ENCODE measurements at places on chromosomes 16 and 17.

- DNase-seq = no peak
These were observed 43.4 kb downstream of the FBXL20 start for GRCh38 chr17:39357986-39358385.

GRCh38 chr16:72530434-72530833, 358.5 kb upstream of the PMFBP1 start:
- DNase-seq = no peak

- DNase-seq = no peak
These were observed 33.8 kb upstream of the CLEC18A start for GRCh38 chr16:69917311-69917710.

DNA sequence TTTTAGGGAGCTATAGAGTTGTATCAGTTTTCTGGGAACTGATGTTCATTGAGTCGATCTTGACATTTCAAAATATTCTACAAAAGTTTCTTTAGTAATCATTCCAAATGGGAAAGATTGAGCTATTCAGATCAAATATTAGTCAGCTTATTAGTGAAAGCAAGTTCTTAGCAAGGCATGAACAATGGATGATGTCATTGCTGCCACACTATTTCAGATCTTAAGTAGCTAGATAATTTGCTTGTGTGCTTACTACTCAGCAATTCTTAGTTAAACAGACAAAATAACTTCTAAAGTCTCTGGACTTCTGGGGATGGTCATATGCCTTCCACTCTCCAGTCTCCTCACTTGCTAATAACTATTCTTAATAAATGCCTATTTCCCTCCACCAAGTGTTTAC, 69.0 kb upstream of the CDH8 start:
- DNase-seq = no peak

DNA sequence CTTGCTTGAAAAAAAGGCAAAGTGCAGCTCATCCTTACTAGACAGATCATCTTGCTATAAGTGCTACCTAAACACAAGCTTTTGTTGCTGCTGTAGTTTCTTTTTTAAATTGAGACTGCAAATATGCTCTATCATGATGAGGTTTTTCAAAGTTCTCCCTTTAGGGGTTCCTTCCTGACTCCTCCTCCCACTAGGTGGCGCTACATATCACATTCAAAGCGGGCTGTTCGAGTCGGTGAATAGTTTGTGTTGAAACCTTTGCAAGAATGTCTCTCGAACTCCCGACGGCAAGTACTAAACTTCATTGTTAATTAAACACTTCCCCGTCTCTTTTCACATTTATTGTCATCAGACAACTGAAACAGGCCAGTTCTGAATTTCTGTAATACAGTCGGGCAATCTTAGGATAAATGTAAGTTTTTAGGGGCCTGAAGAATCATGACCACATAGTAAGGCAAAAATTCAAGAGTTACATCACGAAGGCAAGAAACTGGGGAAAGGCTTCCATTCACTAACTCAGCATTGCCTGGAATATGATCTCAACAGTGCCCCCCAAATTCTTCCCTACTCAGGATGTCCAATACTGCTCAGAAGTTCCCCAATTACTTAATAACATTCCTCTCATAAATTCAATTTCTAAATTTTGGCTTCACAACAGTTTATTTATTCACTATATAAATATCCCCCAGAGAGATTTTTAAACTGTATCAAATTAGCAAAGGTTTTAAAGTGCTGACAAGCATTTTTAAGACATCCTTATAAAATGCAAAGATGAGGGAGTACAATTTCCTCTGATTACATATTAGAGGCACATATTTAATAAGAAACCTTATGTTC, 6.7 kb downstream of the HS3ST3A1 start:
- DNase-seq = peak; percentile 73

- DNase-seq = peak; percentile 31
These were observed 2.3 kb downstream of the NGFR start for GRCh38 chr17:49497148-49498028.

DNA sequence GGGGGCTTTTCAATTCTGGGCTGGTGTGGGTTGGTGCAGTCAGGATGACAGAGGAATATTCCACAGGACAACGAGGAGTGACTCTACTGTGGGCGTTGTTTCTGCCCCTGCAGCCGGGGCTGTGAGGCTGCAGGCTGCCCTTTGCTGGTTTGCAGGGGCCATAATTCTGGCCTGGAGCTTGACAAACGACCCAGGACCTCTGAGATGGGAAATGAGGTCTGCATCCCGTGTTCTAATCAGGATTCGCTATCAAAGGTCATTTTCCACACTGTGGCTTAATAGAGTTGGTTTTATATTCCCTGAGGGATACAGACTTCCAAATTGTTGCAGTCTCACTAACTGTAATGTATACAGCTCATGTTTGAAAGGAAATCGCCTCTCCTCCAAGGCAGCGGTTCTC, 180.9 kb downstream of the RPTOR start:
- DNase-seq = no peak

DNA sequence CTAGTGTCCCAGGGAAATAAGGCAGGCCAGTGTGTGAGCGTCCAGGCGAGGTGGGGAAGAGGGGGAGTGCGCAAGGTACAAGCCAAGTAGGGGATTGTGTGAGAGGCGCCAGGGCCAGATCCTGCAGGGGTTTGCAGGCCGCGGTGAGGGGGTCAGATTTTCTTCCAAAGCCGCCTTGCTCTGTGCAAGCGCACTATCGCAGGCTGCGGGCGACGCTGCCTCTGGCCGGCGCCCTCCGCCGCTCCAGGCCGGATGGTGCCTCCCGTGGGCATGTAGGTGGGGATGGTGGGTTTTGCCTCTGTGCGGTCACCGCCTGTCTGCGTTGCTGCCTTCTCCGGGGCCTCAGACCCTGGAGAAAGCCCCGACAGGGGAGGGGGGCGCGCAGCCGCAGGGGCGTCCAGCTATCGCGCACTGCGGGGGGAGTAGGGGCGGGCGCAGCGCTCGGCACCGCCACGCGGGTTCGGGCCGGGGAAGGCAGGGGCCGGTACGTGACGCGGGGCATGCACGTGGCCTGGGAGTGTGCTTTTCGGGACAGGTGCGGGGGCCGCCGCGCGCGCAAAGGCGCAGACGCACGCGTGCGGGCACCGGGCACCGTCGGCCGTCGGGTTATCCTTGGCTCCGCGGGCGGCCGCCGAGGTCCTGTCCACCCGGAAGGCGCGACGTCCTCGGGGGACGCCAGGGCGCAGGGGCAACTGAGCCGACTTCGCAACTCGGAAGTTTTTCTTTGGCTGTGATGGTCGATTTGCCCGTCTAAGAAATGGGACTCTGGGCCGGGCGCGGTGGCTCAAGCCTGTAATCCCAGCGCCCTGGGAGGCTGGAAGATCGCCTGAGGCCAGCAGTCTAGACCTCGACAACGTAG, 1.1 kb upstream of the HAPSTR1 start:
- DNase-seq = peak; percentile 59

DNA sequence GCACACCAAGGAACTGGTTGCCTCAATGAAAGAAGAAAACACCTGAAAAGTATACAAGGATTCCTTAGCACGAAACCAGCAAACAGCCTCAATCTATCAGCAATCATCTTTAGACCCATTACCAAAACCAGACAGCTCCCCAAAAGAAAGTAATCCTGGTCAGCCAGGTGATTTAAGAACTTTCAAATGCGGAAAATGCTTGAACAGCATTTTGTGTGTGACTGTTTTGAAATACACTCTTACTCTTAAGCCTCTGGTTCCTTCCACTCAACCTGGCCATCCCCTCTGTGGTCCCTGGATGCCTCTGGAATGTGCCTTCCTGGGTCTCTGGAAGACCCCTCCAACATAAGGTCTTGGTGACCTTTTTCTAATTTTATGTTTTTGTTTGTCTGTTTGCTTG, 70.5 kb upstream of the NOG start:
- no peak for DNase-seq

- DNase-seq = no peak
These were observed 626.6 kb upstream of the SOX9 start for GRCh38 chr17:71494062-71494855.

DNA sequence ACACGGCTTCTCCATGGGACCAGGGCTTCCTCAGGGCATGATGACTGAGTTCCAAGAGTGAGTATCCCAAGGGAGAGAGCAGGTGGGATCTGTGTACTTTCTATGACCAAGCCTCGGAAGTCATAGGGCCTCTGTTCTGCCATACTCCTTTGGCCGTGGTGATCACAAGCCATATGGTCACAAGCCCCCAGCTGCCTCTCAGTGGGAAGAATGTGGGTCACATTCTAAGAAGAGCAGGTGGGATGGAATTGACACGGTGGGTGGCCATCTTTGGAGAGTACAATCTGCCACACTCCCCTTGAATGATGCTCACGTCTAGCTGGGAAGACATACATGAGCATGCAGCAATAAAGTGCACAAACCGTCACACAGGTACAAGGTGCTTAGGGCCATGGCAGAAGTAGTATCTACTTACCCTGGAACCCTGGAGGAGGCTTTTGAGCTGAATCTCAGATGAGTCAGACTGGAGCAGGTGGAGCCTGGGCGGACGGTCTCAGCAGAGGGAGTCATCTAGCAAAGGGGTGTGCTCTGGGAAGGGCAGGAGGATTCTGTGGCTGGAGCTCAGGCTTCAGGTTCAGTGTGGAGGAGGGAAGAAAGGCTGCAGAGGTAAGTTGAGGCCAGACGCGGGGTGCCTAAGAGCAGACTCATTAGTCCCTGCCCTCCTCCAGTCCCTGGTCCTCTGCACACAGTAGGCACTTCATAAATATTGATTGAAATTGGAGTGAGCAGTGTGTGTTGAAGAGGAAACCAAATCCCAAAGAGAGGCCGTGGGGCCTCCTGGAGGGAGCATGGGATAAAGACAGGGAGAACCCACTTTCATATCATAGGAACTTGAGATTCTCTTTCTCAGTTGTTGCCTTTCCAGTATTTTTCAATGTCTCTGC, 26.6 kb downstream of the GOSR2 start:
- no peak for DNase-seq

- DNase-seq = no peak
These were observed 11.8 kb upstream of the KAT7 start for GRCh38 chr17:49776551-49777300.

GRCh38 chr16:79797486-79797885, 196.9 kb upstream of the MAF start:
- DNase-seq = no peak

- no peak for DNase-seq
These were observed 2.5 kb upstream of the PRR29 start for GRCh38 chr17:63995626-63996025.

DNA sequence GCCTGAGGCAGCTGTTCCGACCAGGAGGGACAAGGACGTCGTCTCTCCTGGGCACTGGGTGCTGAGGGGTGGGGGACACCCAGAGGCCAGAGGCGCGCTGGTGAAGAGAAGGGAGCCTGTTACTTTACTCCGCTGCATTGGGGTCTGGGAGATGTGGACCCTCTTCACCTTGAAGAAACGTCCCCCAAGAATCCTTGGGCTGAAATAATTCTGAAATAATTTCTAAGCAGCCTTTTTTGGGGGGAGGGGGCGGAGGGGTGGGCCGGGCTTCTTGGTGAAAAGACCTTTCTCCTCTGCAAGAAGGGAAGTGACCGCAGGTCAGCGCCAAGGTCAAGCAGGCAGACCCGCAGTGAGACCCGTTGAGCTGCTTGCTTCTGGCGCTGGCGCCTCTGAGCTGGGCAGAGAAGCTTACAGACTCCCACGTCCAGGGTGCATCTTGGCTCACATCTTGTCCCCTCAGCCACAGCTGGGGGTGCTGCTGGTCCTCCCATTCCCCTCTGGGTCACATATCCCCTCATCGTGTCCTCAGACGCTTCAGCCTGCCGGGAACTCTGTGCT, 1.1 kb downstream of the SYT17 start:
- DNase-seq = no peak

DNA sequence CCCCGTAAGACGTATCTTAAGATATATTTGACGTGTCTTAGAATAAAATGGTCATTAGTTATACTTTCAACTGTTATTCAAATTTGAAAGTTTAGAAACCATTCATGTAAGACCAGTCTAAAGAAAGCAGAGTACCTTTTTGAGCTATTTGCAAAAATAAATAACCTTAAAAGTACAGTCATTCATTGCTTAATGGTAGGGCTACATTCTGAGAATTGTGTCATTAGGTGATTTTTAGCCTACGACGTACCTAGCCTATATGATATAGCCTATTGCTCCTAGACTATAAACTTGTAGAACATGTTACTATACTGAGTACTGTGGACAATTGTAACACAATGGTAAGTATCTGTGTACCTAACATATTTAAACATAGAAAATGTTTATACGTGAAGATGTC, 139.2 kb downstream of the PHKB start:
- DNase-seq = no peak

- DNase-seq = peak; percentile 81
These were observed 1.7 kb upstream of the NLRC3 start for GRCh38 chr16:3578610-3579551.

DNA sequence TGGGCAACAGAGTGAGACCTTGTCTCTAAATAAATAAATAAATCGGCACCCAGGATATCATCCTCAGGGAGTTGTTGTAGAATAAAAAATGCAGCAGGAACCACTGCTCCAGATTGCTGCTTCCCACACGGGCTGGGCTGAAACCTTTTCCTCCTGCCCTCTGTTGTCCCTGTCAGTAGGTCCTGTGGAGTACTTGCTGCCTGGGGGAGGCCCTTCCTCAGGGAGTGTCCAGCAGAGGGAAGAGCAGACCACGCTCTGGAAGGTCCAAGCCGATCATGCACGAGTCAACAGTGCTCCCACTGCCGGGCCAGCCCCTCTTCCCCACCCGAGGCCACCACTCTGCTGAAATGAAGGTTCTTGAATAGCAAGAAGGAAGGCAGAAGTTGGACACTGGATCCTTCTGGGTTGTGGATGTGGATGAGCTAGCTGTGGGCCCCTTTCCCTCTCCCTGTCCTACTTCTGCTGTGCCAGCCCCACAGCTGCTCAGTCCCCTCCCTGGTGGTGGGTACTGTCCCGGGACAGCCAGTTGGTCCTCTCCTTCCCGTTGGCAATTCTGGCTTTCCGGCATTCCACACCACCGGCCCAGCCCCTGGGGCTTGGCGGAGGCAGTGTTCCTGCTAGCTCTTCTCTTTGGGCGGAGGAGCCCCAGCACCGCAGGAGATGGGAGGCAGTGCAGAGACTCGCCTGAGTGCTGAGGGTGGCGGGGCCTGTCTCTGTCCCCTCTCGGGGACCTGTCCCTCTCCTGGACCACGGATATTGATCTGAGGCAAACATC, 10.8 kb downstream of the CDK5R1 start:
- DNase-seq = no peak

DNA sequence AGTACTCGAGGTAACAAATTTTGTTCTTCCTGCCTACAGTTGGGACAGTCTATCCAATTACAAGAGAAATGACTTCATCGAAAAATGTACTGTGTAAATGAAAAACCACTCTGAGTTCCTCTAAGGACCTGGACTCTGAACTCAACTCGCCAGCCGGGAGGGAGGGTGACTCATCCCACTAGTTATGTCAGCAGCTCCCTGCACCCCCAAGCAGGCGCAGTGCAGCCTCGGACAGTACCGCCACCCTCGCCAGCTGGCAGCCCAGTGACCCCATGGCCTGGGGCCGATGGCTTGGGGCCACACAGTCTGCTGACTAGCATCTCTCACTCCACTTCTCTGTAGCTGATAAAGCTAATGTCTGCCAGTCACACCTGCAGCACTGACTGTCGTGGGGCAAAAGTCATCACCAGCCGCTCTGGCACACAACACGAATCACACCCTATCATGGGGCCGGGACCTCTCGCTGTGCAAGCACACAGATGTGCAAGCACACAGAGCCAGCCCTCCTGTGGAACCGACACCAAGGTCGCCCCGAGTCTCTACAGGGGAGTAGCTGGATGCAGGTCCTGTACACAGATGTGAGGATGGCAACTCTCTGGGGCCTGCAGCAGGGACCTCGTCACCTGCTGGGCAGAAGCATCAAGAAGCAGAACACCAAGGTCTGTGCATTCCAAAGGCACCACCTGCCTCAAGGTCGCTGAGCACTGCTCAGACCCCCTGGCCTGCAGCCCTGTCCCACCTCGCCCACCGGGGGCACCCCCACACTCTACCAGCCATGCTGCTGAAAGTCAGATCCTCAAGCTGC, 5.7 kb downstream of the CSNK1D start:
- DNase-seq = peak; percentile 40

Data from stimulated activated naive CD8-positive, alpha-beta T cell treated with anti-CD3 and anti-CD28 coated beads, Interleukin-15, amount 100 ng/mL, for 72 hours (primary cell).